Left ventricle myocardium inferior (tissue), 1 donor: ENCODE measurements at places on chromosomes 6 and 20. TPM values are rescaled to one million over a fixed set of nuclear protein-coding genes. Genes with fewer than 3 reads are reported as not detected.

The TTLL9 gene
- 0.05 TPM for total RNA-seq

The SIRPB2 gene
- total RNA-seq: 3.2 TPM

DNA sequence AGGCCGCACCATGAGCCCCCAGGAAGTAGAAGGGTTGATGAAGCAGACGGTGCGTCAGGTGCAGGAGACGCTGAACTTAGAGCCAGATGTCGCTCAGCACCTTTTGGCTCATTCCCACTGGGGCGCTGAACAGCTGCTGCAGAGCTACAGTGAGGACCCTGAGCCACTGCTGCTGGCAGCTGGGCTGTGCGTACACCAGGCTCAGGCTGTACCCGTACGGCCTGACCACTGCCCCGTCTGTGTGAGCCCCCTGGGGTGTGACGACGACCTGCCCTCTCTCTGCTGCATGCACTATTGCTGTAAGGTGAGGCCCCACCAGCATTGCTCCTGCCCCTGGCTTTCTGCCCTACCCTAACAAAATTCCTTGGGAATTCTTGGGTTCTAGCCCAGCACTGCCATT lies 13.1 kb downstream of the DNPH1 start:
- no peak for DNase-seq

GRCh38 chr6:68497927-68498326 lies 137.2 kb upstream of the ADGRB3 start:
- DNase-seq: no peak

DNA sequence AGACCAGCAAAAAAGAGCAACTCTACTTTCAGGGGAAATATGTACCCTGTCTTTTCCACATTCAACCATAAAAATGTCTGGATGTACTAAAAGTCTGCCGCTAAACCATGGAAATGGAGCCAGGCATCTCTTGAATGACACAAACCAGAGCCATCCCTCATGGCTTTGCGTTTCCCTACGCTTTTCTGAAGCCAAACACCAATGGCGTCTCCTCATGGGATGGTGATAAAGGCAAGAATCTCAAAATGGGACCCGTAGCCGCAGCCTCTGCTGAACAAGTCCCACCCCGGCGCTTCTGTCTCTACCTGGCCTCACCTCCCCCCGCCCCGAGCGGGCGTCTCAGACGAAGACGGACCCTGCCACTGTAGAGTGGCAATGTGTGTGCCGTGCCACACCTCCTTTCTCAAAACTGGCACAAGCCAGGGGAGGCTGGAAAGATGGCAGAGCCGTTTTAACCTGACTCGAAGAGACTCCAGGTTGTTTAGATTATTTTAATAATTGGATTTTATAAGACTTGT lies 80.3 kb upstream of the AFDN start:
- DNase-seq: no peak

GRCh38 chr6:38775870-38776269 lies 60.8 kb downstream of the DNAH8 start:
- DNase-seq: no peak

DNA sequence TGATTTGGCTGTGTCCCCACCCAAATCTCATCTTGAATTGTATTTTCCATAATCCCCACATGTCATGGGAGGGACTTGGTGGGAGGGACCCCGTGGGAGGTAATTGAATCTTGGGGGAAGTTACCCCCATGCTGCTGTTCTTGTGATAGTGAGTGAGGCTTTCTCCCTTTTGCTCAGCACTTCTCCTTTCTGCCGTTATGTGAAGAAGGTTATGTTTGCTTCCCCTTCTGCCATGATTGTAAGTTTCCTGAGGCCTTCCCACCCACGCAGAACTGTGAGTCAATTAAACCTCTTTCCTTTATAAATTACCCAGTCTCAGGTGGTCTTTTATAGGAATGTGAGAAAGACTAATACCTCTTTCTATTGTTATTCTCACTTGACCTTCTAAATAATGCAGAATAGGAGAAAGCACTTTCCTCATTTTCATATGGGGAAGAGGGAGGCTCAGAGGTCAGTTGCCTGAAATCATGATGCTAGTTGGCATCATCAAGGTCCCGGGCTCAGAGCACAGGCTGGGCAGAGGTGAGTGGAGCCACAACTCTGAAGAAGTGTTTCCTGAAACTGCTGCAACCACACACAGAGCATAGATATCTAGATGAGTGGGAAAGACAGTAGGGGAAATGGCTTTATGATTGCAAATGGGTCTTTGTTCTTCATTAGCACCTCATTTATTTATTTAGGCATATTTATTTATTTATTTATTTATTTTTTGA lies 191.0 kb downstream of the QKI start:
- no peak for DNase-seq

- peak; percentile 32 for DNase-seq
These were observed 84.0 kb upstream of the ZNF217 start for GRCh38 chr20:53677447-53678314.

DNA sequence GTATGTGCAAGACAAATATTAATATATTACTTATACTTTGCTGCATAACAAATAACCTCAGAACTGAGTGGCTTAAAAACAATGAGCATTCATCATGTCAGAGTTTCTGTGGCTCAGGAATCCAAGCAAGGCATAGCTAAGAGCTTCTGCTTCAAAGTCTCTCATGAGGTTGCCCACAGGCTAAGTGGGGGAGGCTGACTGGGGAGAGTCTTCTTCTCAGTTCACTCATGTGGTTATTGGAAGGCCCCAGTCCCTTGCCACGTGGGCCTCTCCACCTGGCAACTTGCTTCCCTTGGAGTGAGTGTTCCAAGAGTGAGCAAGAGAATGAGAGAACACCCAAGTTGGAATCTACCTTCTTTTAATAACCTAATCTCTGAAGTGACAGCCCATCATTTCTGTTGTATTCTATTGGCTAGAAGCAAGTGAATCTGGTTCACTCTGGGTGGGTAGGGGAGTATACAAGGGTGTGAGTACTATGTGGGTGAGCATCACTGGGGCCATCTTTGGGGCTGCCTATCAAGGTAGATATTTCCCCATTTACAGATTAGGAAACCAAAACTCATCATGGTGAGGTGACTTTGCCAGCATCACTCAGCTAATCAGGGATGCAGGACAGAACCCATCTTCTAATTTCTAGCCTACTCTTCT lies 36.0 kb downstream of the DNAH8 start:
- DNase-seq: no peak

GRCh38 chr6:125339653-125340052 lies 37.9 kb upstream of the HDDC2 start:
- DNase-seq: no peak

- DNase-seq: no peak
These were observed 379.7 kb downstream of the CDH4 start for GRCh38 chr20:61631751-61632150.

- DNase-seq: no peak
These were observed 12.0 kb downstream of the ADRM1 start for GRCh38 chr20:62314711-62315302.

DNA sequence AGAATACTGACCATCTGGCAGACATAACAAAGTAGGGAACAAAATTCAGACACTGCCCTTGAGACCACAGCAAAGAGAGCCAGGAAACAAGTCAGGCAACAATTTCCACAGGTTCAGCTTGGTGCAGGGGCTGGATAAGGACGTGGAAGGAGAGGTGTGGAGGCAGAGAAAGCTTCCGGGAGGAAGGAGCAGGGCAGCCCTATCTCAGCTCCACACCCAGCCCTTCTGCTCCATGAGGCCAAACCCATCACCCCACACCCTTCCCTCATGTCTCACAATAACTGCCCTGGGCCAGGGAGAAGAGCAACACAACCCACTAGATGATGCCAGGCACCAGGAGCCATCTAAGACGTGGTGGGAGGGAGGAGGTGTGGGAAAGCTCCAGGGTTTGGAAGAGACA lies 5.8 kb downstream of the SNHG17 start:
- no peak for DNase-seq

DNA sequence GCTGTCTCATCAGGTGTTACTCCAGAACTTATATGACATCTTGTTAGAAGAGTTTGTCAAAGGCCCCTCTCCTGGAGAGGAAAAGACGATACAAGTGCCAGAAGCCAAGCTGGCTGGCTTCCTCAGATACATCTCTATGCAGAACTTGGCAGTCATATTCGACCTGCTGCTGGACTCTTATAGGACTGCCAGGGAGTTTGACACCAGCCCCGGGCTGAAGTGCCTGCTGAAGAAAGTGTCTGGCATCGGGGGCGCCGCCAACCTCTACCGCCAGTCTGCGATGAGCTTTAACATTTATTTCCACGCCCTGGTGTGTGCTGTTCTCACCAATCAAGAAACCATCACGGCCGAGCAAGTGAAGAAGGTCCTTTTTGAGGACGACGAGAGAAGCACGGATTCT lies 43.7 kb upstream of the SMIM28 start:
- peak; percentile 21 for DNase-seq
